ENCODE measurements at places on chromosomes 7 and 10.

GRCh38 chr7:121394709-121395140 is 1.4 kb downstream of the FAM3C start:
- no peak for DNase-seq

- no peak for DNase-seq
These were observed 66.1 kb downstream of the MTPN start for GRCh38 chr7:135911099-135911498.

GRCh38 chr7:39554583-39555165 is 11.5 kb upstream of the YAE1 start:
- DNase-seq = peak; percentile 46

GRCh38 chr10:28559618-28560017 is 26.7 kb downstream of the WAC start:
- DNase-seq = no peak

DNA sequence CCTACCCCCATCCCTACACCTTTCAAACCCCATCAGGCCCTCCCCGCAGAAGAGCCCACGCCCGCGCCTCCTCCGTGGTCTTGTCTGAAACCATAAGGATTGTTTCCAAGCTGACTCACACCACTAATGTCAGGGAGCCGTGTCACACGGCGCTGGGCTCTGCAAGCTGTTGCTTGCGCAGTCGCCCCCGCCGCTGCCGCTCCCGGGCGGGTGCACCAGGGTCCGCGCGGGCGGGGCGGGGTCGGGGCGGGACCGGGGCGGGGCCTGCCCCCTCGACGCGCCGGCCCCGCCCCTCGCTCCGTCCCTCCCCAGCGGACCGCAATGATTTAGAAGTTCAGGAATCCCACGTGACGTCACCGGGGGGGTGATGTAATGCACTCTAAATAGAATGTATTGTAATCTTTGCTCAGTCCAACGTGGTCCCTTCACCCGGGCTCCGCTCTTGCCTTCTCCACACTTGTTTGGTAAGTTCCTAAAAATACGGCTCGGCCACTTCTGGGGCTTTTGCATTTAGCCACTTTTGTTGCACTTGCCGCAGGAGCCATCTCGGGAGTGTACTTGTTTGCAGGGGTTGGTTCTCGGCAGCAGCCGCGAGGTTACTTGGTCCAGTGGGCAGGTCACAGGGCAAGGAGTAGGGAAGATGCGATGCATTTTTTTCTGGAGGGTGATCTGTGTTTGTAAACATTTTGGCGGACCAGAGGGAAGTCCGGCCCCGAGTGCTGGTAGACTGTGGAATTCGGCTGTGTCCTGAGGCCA is 3.2 kb upstream of the CREB5 start:
- DNase-seq = peak; percentile 91

DNA sequence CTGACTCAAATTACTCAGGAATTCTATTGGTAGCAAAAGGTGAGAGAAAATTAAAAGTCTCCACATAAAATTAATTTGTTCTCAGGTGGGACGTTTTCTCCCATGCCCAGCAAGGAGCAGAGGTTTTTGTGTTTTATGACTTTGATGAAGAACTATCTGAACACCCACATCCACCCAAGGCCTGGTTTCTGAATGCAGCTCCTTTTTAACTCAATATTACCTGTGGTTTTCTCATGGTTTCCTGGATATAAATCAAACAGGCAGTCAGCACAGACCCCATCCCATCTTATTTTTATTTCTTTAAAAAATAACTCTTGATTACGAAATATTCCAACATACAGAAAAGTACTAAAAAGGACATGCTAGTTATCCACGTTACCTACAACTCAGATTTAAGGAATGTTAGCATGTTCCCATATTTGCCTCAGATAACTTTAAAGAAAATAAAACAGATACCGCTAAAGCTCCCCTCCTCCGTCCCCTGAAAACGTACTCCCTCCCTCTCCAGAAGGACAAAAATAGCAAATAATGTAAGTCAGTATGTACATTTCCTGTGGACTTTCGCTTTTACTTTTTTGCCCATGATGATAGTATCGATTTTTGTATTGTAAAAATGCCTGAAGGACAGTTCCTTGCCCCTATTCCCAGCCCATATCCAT is 43.4 kb downstream of the GLI3 start:
- no peak for DNase-seq

DNA sequence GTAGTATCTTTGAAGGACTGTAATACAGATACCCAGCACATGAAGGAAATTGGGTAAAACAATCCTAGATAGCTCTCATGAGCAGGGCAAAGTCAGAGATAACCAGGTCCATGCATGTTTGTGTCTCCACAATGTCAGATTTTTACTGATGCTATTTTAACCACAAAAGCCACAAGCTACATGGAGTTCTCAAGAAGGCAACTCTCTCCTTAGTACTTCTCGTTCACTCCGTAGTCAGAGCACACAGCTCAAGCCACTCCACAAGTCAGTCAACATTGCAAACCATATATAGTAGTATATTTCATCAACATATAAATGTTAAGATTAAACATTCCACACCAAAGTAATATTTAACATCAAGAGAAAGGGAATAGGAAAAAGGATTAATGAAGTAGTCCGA is 98.0 kb upstream of the PIK3CG start:
- DNase-seq = no peak

DNA sequence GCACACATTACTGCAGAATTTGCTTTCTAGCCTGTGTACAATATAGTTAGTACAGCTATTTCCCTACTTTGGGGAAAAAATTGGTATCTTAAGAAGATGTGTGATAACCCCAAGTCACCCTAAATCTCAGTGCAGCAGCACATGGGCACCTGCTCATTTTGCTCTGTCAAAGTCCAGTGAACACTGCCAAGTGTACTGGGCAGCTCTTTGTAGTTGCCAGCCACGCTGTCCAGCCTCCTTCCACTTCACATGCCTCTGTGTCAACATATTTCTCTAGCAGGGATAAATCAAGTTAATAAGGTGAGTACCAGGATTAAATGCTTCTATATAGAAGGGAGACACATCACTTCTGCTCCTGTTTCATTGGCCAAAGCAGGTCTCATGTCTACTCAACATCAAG is 87.1 kb upstream of the CDC14C start:
- DNase-seq = no peak

- DNase-seq = no peak
These were observed 8.2 kb downstream of the ASB10 start for GRCh38 chr7:151178831-151179230.

Data from AG08395 (cell line).